ENCODE measurements at places on chromosomes 12 and 14.

GRCh38 chr14:30974628-30975027 is 50.8 kb upstream of the AP4S1 start:
- DNase-seq, result no peak

GRCh38 chr14:90775441-90775840 is 40.8 kb downstream of the TTC7B start:
- no peak for DNase-seq

DNA sequence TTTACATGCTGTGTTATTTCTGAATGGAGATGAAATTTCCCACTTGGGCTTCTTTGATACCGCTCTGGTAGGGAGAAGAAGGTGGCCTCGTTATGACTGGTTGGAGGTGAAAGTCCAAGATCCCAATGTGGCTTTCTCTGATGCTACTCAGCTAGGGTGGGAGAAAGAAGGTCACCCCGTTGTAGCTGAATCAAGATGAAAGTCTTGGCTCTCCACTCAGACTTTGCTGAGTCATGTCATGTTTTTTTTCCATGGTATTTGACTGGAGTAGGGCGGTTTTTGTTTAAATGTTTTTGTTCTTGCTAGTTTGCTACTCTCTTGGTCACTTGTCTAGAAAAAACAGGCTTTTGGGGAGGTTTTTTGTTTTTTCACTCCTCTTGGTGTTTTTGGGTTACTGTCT is 2.4 kb upstream of the PDE6H start:
- no peak for DNase-seq

DNA sequence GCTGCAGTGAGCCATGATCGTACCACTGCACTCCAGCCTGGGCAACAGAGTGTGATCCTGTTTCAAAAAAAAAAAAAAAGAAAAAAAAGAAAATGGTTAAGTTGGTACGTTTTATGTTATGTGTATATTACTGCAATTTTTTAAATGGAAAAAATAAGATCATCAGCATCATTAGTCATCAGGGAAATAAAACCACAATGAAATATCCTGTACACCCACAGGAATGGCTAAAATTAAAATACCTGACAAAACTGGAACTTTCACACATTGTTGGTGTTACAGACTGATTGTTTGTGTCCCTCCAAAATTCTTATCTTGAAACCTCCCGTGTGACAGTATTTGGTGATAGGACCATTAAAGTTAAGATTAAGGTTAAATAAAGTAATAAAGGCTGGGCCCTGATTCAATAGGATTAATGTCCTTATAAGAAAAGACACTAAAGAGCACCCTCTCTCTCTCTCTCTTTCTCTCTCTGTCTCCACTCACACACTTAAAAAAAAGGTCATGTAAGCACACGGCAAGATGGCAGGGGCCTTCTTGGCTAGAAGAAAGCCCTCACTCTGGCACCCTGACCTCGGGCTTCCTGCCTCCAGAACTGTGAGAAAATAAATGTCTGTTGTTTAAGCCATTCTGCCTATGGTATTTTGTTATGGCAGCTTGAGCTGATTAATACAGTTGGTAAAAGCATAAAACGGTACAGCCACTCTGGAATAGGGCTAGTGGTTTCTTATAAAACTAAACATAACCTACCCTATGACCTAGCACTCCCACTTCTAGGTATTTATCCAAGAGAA is 48.3 kb upstream of the ZFP36L1 start:
- no peak for DNase-seq

- DNase-seq, result no peak
These were observed 75.7 kb downstream of the LRRK2 start for GRCh38 chr12:40300490-40300889.

DNA sequence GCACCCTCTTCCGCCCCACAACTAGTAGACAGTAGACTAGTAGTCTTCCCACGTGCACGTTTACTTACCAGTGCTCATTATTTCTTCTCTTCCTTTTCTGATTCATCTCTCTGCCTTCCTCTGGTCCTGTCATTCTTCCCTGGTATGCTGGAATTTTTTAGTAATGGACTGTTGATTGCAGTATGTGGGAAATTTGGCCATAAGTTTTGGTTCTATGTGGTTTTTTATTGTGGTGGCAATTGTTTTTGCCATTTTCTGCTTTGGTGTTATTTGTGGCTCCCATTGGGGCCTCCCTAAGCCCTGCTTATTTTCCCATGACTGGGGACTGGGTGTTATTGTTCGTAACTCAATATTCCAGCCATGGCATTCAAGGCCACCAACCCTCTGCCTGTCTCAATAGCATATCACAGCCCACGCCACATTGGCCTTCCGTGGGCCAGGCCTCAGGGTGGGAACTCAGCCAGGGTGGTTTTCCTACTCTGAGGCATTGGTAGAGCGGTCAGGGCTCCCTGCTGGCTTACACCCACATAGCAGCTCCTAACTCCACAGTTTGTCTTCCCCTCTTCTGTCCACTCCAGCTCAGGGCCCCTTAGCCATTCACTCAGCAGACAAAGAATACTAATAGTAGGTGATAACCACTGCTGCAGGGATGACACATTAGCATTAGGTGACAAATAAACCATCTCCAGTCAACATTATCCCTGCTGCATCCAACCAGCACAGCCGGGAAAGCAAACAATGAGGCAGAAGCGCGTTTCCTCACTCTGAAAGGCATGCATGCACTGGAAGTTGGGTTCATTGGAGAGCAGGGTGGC is 321.5 kb downstream of the CACNA1C start:
- DNase-seq, result no peak

DNA sequence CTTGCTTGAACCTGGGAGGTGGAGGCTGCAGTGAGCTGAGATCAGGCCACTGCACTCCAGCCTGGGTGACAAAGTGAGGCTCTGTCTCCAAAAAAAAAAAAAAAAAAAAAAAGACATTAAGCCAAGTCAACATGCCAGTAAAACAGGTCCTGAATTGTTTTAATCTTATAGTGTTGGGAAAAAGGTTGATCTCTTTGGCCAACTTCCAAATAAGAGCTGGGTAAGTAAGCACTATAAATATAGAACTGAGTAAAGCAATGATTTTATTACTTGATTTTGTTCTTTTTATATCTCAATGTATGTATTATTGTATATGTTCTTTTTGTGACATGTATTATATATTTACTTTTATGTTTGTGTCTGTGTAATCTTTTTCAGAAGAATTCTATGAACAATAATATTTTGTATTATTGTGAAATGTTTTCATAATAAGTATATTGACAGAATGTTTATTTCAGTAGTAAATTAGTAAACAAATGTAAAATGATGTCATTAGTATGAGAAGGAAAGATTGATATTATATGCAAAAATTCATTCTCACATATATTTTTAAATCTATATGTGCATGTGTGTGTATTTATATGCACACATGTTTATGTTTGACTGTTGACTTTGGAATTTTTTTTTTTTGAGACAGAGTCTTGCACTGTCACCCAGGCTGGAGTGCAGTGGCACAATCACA is 9.6 kb upstream of the AKAP6 start:
- no peak for DNase-seq

DNA sequence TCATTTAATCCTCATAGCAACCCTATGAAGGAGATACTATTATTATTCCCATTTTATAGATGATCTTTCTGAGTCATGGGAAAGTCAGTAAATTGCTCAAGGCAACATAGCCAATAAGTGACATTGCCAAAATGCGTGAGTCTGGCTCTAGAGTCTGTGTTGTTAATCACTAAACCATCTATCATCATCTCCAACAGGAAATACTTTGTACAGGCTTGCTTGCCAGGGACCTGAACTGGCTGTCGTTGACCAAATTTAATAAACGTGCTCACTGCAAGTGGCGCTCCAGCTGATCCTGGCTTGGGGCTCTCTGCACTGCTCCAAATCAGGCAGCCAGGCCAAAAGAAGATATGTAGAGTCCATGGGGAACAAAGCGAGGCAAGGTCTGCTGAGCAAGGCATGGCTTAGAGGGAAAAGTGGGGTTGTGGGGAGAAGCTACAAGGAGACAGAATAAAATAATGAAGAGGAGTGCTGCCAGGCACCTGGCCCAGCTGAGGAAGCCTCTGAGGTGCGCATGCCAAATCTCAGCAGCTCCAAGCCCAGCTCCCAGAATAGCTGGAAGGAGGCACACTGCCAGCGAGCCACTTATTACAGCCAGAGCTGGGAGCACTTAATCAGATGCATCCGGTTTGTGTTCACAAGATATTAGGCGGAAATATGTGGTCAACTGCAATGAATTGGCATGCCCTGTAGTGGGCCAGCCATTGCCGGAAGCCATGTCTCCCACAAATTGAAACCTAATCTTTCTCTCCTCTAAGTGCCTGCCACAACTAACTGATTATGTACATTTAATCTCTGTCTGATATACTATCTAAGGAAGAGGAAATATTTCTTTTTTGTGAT is 43.3 kb upstream of the PTPRO start:
- DNase-seq, result no peak

- DNase-seq, result no peak
These were observed 84.0 kb upstream of the PRICKLE1 start for GRCh38 chr12:42673535-42673934.

- DNase-seq, result no peak
These were observed 14.8 kb downstream of the PPP2R5C start for GRCh38 chr14:101776344-101776743.

- no peak for DNase-seq
These were observed 399.9 kb downstream of the FSCB start for GRCh38 chr14:44107156-44107555.

- no peak for DNase-seq
These were observed 29.8 kb downstream of the GPRC5D start for GRCh38 chr12:12922191-12922616.

DNA sequence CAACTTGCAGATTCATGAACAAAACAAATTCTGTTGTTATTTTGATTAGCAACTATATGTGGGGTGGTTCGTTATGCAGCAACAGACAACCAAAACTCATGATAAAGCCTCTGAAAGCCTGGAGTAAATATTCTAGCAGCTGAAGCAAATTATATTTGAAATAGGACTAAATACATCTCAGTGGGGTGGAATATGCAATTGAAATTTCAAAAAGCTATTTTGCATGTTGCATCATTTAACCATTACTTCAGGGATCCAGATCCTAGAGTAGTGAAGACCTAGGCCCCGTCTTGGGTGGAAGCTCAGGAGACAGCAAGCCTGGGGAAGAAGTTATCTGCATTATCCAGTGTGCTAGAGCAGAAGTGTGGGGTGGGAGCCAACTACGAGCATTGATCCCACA is 114.7 kb downstream of the PPM1A start:
- DNase-seq, result no peak

DNA sequence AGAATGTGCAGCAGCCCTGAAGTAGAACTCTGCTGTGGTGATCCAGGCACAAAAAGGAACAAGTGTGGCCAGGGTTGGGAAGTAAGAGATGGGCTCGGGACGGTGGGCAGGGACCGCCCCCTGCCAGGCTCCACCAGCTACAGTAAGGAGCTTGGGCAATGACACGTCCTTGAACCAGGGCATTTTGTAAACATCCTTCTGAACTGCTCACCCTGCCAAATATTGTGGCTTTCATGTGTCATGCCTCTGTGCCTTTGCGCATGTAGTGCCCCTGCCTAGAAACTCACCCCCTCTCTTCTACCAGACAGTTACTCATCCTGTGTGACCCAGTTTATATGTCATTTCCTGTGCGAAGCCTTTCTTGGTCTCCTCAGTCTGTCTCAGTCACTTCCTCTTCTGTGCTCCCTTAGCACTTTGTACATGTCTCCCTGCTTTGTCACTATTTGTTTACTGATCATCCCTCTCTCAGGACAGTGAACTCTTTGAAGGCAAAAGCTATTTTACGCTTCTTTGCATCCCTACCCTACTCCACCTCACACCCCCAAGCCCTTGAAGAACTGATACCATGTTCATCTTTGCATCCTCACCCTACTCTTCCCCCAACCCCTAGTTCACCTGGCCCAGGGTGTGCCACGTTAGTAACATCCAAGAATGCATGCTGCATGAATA is 108.9 kb upstream of the PLEKHG7 start:
- DNase-seq, result peak; percentile 32

GRCh38 chr14:81211844-81212243 is 8.9 kb downstream of the GTF2A1 start:
- no peak for DNase-seq

DNA sequence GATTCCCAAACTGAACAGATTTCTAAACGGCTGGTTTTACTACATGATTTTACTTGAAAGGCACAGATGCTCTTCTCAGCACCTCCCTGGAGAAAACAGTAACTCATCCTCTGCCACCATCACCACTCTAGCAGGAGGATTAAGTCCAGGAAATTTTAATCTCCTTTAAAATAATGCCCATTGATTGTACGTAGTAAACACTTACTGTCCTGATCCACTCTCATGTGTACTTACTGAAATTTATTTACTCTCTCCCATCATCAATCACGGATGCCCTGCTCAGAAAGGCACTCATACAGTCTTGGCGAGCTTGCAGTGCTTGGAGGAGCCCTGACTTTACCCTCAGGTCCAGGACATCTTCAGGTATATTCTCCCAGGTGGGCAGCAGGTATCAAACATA is 239.8 kb upstream of the EGLN3 start:
- DNase-seq, result no peak

- DNase-seq, result no peak
These were observed 127.4 kb downstream of the KTN1 start for GRCh38 chr14:55707365-55707804.

- no peak for DNase-seq
These were observed 390.6 kb upstream of the TBX3 start for GRCh38 chr12:115074617-115075016.

DNA sequence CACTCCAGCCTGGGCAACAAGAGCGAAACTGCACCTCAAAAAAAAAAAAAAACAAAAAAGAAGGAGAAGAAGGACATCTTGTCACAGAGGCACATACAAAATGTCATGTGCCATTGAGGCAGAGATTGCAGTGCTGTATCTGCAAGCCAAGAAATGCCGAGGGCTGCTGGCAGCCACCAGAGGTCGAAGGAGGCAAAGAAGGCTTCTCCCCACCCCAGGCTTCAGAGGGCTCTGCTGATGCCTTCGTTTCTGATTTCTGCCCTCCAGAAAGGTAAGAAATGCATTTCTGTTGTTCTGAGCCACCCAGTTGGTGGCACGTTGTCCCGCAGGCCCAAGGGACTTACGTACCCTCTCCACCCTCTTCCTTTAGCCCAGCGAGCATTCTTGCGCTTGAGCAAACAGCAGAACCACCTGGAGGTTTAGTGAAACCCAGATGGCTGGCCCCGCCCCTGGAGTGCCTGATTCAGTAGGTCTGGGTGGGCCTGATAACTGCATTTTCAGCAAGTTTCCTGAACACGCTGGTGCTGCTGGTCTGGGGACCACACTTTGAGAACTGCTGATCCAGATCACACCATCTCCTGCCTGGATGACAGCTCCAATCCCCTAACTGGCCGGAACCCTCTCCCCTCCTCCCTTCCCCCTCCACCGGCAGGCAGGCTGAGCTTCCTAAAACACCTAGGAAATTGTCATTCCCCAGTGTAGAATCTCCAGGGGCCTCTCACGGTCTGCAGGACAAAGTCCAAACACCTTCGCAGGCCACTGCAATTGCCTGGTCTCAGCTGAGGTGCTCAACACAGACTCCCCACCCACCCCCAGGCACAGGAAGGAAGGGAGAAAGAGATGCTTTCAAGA is 21.1 kb upstream of the SCARB1 start:
- no peak for DNase-seq

GRCh38 chr14:104517426-104517825 is 62.1 kb upstream of the C14orf180 start:
- DNase-seq, result no peak

GRCh38 chr12:40376533-40377267 is 151.9 kb downstream of the LRRK2 start:
- no peak for DNase-seq
